Neuronal stem cell (in vitro differentiated cells): ENCODE measurements at places on chromosomes 6 and 20.

DNA sequence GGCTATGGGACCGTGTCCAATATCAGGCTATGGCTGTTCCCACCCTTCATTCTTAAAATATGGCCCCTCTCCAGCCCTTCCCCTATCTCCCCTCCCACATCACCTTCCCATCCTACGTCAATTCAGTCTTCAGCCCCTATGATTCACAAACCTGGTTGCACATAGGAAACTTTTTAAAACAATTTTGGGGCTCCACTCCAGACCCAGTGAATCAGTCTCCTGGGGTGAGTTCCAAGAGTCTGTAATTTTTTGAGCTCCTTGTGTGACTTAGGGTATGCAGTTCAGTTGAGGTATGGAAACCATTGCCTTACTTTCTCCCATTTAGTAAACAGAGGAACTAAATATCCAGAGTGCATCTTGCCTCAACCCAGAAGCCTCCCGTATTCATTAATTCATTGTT is 5.5 kb downstream of the HNF4A start:
- no peak for DNase-seq

GRCh38 chr6:16228709-16229665 is 9.4 kb upstream of the GMPR start:
- DNase-seq = no peak

GRCh38 chr6:100573166-100573565 is 108.4 kb upstream of the SIM1 start:
- DNase-seq = no peak

DNA sequence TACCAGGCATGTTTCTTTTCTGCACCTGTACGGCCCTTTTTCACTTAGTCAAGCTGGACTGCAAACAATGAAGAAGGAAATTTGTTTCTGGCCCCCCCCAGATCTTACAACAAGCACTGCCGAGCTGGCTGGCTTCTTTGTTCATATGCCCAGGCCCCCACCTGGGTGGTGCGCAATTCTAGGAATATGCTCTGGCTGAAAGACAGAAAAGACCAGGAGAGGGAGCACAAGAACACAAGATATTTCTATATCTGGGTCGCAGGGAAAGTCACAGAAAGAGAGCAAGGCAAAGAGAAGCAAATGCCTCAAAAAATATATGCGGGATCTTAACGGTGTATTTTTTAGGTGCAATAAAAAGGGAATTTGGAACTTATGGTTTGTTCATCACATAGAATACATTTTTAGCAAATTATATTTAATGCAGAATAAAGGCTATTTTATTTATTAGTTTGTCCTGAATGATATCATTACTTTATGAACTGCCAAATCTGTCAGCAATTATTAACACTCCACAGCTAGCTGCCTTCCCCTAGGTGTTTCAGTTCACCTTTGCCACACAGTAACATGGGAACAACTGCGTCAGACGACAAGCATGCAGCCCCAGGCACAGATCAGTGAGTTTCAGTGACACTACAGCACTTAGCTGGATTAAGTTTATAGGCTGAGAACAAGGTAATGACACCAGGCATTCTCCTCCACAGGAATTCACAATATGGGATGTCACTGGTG is 76.5 kb downstream of the GJA10 start:
- peak; percentile 48 for DNase-seq

GRCh38 chr20:1946762-1947534 is 46.9 kb downstream of the PDYN start:
- DNase-seq = peak; percentile 82

GRCh38 chr20:40481743-40482458 is 207.1 kb downstream of the MAFB start:
- DNase-seq = no peak

- DNase-seq = no peak
Observed at GRCh38 chr6:45858691-45859090, 157.0 kb downstream of the CLIC5 start.

- no peak for DNase-seq
Observed at GRCh38 chr20:58470336-58471192, 44.6 kb downstream of the APCDD1L start.

DNA sequence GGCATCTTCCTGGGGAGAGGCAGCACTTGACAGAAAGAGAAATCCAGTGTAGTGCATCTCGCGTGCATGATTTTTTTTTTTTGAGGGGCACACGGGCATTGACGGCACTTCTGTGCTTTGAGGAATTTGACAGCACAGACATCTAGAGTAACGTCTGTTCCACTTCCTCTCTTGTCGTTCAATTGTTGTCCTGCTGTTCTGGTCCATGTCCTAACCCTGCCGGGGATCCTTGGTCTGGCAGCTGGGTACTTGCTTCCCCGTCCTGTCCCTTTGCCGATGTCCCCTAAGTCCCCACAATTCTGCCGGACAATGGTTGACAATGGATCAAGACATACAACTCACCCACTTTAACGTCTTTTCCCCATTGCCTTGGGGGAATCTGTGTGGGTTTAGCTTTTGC is 46.0 kb upstream of the NAA20 start:
- no peak for DNase-seq

DNA sequence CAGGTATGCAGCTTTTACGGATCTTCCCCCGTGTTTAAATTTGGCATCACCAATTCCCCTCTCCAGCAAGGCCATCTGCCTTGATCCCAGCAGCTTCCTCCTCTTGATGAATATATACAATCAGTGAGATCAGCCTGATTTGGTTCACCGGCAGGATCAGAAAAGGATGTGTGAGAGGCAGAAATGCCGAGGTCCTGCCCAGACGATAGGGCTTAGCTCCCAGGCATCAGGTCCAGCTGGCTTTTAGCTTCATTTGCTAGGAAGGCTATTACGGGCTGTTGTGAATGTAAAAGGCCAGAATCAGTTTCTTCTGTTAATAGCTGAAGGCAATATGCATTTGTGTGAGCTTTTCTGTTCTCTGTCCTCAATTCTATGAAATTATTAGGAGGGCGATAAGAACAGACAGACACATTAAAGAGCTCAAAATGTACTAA is 372.8 kb downstream of the BTBD9 start:
- DNase-seq = no peak

GRCh38 chr6:80642452-80642851 is 536.0 kb downstream of the BCKDHB start:
- no peak for DNase-seq

GRCh38 chr6:106490974-106491373 is 130.5 kb downstream of the CRYBG1 start:
- no peak for DNase-seq

GRCh38 chr6:123931928-123932327 is 128.3 kb downstream of the NKAIN2 start:
- no peak for DNase-seq

GRCh38 chr6:109117346-109118035 is 22.2 kb downstream of the CEP57L1 start:
- no peak for DNase-seq

DNA sequence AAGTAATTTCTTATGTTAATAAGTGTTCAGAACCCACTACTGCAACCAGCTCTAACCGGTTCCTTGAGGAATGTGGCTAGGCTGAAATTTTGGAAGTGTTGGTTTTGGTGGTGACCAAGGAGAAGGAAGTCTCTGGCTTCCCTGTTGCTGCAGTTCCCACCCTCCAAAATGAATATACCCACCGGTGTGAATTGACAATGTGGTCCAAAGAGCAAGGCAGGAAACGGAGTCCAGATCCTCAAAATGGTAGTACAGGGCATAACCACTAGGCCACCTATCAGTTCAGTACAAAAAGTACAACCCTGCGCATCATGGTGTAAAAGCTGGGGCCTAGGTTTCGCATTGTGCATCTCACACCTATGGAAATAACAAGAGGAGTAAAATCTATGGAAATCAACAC is 2.8 kb downstream of the ADNP start:
- no peak for DNase-seq

- DNase-seq = peak; percentile 53
Observed at GRCh38 chr6:100210137-100211117, 216.4 kb upstream of the MCHR2 start.

- DNase-seq = no peak
Observed at GRCh38 chr6:84528201-84528600, 236.2 kb downstream of the TBX18 start.

GRCh38 chr6:72048080-72048479 is 161.7 kb downstream of the RIMS1 start:
- no peak for DNase-seq

- DNase-seq = no peak
Observed at GRCh38 chr6:24875534-24875901, 60.2 kb downstream of the RIPOR2 start.

- no peak for DNase-seq
Observed at GRCh38 chr6:35248965-35249364, 10.6 kb upstream of the ZNF76 start.

DNA sequence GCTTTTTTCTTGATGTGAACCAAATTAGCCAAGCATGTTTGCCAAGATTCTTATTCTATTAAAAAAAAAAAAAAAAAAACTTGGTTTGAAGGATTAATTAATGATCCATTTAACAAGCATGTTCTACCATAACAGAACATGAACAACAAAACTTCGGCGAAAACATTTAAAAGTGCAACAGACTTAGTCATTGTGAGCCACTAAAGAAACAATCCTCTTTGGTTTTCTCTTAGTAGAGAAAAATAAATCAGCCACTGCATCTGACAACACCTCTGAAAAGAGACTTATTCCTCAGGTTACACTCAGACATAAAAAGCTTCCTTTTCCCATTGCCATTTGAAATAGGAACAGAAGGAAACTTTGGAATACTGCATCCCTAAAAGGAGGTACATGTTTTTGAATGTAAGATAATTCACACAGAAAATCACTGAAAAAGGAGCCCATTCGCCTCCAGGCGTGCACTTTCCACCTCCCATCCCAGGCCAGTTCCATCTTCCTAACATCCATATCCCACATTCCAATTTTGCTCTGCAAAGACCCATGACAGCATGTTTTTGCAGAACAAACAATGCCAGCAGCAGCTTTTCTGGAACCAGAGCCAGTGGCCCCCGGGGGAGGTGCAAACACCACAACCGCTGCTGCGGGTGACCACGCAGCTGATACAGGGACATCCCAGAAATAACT is 79.5 kb downstream of the ZMYND8 start:
- no peak for DNase-seq

DNA sequence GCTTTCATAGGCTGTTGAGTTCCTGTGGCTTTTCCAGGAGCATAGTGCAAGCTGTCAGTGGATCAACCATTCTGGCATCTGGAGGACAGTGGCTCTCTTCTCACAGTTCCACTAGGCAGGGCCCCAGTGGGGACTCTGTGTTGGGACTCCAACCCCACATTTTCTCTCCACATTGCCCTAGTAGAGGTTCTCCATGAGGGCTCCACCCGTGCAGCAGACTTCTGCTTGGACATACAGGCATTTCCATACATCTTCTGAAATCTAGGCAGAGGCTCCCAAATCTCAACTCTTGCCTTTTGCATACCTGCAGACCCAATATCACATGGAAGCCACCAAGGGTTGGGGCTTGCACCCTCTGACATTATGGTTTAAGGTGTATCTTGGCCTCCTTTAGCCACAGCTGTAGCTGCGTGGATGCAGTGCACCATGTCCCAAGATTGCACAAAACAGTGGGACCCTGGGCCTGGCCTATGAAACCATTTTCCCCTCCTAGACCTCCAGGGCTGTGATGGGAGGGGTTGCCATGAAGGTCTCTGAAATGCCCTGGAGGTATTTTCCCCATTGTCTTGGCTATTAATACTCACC is 645.9 kb upstream of the CITED2 start:
- no peak for DNase-seq

GRCh38 chr6:130742131-130742681 is 85.0 kb upstream of the SMLR1 start:
- no peak for DNase-seq

DNA sequence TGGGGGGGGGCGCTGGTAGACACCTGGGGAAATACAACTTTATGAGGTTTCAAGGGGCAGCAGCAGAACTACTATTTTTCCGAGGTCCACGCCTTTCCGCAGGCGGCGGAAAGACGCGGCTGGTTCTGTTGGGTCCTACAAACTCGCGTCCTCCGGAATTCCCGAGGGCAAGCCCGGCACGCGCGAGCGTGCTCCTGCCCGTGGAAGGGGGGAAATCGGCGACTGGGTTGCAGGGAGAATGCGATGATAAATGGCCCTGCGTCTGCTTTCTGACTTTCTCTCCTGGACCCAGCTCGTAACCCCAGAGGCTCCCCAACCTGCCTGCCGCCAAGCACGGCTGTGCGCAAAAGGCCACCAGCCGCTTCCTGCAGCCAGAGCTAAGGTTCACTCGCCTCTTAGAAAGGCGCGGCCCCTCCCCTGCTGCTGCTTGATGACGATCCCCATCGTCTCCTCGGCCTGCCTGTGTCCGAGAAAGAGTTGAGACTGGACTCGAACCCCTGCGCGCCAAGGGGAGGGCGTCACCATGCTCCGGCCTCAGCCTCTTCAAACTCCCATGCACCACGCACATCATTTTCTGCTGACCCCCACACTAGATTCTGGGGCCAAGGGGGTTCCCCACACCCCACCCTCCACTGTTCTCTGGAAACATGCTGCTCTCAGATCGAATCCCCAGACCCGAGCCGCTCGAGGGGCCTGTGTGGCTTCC is 6.7 kb downstream of the FOXA2 start:
- DNase-seq = no peak

DNA sequence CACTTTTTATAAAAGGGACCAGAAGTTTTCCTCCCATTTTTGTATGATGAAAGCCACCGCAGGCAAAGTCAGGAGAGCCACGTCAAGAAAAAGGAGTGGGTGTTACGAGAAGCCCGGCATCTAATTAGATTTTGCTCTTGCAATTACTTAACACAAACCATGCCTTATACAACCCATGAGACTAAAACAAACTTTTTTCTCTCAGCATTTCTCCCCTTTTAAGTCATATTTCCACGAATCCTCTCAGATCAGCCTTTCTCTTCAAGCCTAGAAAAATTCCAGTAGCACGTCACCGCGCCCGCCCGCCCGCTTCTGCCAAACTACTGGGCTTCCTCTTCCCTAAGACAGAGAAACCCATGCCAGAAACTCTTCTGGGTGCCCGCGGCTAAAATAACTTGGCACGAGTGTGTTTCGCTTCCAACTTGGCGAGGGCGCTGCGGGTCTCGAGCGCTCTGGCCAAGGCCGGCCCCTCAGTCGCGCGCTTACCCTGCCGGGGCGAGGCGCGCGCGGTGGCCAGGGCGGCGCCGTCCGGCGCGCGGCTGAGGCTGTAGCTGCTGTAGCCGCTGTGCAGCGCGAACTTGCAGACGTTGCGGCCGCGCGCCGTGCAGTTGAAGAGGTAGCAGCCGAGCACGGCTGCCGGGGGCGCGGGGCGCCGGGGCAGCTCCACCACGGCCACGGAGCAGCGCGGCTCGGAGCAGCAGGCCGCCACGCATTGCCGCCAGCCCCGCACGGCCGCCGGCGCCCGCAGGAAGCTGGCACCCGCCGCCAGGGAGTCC is 1.0 kb downstream of the LRP11 start:
- DNase-seq = peak; percentile 57

DNA sequence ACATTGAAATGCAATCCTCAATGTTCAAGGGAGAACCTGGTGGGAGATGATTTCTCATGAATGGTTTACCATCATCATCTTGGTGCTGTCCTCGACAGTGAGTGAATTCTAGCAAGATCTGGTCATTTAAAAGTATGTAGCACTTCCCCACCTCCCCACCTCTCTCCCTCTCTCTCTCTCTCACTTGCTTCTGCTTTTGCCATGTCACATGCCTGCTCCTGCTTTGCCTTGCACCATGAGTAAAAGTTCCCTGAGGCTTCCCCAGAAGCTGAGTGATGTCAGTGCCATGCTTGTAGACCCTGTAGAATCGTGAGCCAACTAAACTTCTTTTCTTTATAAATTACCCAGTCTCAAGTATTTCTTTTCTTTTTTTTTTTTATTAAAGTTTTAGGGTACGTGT is 60.5 kb downstream of the DST start:
- DNase-seq = no peak

- no peak for DNase-seq
Observed at GRCh38 chr20:58268421-58268821, 40.0 kb upstream of the ANKRD60 start.
